ENCODE measurements at places on chromosomes 13 and 19.

GRCh38 chr13:50401049-50401505 lies 385.8 kb downstream of the KCNRG start:
- peak; percentile 82 for DNase-seq

DNA sequence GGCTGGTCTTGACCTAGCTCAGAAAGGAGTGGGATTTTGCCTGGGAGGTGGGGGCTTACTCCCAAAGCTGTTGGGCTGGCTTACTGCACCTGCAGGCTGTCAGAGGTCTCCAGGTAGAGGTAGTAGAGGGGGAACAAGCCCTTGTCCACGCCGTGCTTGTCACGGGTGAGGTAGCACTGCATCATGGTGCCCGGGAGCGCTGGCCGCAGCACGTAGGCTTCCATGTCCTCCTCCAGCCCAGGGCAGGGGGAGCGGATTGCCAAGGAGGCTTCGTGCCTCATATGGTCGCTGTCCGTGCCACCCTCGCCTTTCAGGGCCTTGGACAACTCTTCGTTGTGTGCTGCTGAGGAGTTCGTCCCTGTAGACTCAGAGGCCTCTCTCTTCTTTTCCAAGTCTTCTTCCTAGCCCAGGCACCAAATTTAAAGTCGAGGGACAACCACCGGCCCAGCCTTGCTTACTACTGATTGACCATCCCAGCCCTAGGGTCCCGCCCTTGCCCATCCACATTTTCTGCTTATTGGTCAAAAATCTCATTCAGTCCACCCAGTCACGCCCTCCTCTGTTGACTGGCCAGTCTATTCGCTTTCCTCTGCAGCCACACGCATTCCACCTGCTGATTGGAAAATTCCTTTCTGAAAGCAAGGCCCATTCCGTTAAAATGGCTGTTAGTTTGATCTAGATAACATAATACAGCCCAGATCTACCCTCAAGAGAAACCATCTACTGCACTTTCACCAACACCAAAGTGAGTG lies 10.5 kb downstream of the TULP2 start:
- no peak for DNase-seq

- DNase-seq, result no peak
These were observed 413.1 kb upstream of the ARGLU1 start for GRCh38 chr13:106981051-106981450.

GRCh38 chr13:25727810-25728209 lies 324.0 kb downstream of the SHISA2 start:
- DNase-seq, result no peak

DNA sequence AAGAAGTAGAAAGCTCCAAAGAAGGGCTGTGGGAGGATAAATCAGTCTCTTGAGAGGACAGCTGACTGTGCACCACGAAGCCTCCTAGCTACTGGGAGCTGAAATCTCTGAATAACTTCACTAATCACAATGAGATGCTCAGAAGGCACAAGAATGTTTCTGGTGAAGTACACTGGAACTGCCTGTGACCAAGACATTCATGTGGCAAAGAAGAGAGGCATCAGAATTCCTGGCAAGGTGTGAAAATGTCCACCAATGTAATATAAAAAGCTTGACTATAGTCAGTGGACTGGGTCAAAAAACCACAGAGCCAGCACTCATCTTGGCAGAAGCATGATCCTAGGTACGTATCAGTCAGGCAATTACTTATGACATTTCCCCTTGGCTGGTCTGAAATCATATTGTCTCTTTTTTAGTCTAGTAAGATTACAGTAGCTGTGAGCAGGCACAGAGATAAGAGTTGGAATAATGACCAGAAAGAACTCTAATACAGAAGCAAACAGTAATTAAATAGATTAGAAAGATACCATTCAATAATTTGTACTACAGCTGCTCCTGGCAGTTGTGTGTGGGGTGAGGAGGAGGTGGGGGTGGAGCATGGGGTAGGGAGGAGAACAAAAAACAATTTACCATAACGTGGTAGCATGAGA lies 434.7 kb downstream of the DIAPH3 start:
- no peak for DNase-seq

GRCh38 chr19:55696301-55697068 lies 21.5 kb downstream of the EPN1 start:
- DNase-seq, result no peak

- DNase-seq, result peak; percentile 53
These were observed 753.3 kb downstream of the OLFM4 start for GRCh38 chr13:53781941-53782340.

GRCh38 chr13:23722726-23723453 lies 152.7 kb downstream of the TNFRSF19 start:
- DNase-seq, result no peak

DNA sequence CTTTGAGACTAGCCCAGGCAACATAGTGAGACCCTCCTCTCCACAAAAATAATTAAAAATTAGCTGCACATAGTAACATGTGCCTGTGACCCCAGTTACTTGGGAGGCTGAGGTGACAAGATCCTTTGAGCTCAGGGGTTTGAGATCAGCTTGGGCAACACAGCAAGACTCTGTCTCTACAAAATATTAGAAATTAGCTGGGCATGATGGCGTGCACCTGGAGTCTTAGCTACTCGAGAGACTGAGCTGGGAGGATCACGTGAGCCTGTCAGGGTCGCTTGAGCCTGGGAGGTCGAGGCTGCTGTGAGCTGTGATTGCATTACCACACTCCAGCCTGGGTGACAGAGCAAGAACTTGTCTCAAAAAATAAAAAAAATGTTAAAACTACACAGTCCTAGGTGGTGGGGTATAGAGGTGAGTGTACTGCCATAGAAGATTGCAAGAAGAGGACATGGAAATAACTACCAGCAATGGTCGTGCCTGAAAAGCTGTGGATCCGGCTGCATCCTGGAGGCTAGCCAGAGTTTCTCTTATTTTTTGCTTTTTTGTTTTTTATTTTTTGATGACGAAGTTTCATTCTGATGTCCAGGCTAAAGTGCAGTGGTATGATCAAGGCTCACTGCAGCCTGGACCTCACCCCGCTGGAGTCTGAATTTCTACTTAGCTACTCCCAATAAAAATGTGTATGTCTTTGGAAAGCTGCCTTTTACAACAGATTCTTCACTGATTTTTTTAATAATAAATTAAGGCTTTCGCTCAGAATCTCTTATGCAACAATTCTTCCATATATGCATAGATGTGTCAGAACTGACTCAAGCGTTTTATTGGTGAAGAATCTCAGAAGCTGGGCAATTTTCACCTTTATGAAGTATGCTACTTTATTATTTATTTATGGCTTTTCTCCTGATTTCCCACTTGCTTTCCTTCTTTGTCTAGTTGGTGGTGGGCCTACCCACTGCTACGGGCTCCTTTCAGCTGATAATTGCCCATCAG lies 393.8 kb downstream of the TSHZ3 start:
- no peak for DNase-seq

DNA sequence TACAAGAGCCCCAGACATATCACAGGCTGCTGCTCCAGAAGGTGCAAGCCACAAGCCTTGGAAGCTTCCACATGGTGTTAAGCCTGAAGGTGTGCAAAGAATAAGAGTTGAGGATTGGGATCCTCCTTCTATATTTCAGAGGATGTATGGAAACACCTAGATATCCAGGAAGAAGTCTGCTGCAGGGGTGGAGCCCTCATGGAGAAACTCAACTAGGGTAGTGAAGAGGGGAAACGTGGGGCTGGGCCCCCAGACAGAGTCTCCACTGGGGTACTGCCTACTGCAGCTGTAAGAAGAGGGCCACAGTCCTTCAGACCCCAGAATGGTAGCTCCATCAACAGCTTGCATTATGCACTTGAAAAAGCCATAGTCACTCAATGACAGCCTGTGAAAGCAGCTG lies 1444.0 kb downstream of the SLITRK1 start:
- no peak for DNase-seq

DNA sequence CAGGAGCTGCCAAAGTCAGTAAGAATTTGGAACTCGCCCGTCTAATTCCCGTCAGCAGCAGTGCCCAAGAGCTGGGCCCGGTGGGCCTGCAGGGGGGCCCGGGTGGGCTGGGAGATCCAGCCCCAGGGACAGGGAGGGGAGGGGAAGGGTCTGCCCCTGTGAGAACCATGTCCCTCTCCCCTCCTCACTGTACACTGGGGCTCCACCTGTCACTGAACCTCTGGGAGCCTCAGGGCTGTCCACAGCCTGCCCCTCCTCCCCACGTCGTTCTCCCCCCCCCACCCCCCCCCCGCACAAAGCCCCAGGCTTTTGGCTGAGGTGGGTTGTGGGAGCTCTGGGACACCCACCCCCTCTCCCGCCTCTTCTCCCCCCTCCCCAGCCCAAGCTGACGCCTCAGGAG lies 8.2 kb downstream of the ZNF296 start:
- no peak for DNase-seq

GRCh38 chr13:65582160-65582559 lies 1648.0 kb downstream of the PCDH9 start:
- DNase-seq, result no peak

- no peak for DNase-seq
These were observed 79.1 kb downstream of the B3GLCT start for GRCh38 chr13:31278869-31279268.

DNA sequence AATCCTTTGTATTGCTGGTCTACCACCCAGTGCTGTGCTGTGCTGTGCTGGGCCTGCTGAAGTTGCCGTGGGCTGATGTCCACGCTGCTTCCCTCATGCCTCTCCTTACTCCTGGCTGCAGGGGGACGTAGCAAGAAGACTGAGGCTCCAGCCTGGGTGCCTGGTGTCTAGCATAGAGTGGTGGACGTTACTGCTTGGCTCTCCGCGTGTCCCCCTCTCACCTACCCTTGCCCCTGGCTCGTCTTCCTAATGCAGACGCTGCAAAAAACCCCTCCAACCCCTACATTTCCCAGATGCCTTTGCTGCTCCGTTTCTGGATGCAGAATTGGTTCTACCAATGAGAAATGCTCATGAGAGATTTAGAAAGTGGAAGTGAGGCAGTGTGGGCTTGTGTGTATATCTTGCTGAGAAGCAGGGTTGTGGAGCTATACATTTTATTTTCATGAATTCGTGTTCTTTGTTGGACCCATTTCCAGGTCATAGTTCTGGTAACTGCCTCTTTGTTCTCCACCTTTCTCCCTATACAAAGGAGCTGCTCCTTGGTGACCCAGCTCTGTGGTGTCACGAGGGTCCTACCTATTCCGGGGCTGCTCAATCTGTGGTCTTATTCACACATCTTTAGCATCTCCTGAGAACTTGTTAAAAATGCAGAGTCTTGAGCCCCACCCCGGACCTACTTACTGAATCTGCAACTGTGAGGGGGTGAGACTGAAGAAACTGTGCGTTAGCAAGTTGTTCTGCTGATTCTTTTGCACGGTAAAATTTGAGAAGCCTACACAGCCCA lies 7.9 kb upstream of the DENND1C start:
- DNase-seq, result no peak

- DNase-seq, result peak; percentile 84
These were observed at the start of gene ZNF780B for GRCh38 chr19:40055832-40056504. Gene ZNF780B, minus strand, starts transcription at chr19:40056231. Its CDS starts 5,899 bp downstream, at chr19:40050332.

GRCh38 chr19:51389143-51389542 lies 1.2 kb downstream of the C19orf84 start:
- DNase-seq, result no peak

GRCh38 chr13:74067818-74068217 lies 66.4 kb downstream of the KLF12 start:
- peak; percentile 11 for DNase-seq

DNA sequence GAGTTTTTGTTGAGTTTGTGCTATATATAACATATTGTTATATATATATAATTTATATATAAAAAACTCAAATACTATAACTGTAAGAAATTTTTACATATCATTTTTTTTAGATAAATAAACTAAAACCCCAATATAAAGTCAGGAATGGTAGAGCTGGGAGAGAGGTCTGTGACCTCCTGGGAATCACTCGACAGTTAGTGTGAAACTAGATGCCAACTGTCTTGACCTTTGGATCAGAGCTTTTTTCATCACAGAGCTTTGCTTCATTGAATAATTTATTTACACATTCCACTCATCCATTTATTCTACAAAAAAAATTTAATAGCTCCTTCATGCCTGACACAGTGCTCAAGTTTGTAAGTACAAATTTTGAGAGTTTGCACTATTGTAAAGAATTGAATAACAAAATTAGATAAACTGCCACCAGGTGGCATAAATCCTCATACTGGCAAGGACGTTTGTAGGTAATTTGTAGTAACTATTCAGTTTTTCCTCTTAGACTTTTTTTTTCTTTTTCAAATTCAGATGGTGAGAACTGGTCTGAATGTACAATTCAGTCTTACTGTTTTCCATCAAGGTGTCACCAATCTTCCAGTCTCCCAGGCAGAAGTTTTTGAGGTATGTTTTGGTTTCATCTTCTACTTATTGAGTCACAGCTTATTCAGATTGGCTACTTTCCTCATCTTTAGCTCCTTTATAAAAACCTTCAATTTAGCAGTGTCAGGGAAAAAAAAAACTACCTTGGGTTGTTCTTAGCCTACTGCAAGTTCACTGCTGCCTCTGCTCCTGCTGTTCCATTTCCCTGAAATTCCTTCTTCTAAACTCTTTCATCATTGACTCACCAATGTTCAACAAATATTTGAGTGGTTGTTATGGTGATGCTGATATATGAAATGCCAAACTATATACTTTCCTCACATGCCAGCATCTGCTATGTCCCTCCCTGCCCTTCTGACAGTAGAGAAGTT lies 28.7 kb downstream of the LACC1 start:
- peak; percentile 26 for DNase-seq

DNA sequence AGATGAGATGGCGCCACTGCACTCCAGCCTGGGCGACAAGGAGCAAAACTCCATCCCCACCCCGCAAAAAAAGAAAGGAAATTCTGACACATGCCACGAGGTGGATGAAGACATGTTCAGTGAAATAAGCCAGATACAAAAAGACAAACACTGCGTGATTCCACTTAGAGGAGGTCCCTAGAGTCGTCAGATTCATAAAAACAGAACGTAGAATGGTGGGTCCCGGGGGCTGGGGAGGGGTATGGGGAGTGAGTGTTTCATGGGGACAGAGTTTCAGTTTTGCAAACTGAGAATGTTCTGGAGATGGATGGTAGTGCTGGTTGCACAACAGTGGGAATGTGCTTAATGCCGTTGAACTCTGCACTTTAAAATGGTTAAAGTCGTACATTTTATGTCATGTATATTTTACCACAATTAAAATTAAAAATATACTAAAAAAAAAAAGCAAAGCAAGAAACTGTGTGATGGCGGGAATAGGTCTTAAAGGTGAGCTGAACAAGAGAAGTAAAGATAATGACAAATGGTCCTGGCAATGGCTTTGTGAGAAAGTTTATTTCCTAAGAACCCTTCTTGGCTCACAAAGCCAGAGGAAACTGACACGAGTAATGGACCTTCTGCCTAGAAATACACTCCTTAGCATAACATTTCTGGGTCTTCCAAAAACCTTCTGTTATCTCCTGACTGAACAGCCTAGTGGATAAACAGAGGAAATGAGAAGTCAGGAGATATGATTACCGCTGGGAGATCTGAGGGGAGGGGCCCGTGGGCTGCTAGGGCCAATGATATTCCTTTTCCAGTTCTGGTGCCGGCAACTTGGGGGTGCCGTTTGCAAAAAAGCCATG lies 4.2 kb upstream of the SPC24 start:
- DNase-seq, result peak; percentile 17

Measured in NCI-H2171 treated with DMSO at 0.1 percent for 48 hours (cell line).